ENCODE measurements at places on chromosomes 3 and 15.

- DNase-seq, result no peak
These were observed 93.1 kb downstream of the FRMD5 start for GRCh38 chr15:44101944-44102343.

DNA sequence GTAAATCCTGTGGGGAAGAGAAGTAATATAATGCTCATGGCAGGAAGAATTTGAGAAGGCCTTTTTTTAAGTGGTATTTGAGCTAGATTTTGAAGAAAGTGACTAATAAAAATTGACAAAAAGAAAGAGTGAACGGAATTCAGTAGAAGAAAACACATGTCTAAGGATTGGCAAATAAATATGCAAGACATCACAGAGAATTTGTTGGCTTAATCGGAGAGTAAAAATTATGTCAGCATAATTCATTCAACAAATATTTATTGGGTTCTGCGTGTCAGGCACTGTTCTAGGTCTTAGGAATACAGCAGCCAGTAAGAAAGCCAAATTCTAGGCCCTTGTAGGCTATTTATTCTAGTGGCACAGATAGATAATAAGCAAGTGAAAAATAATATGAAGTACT, 33.6 kb upstream of the LEKR1 start:
- DNase-seq, result no peak

DNA sequence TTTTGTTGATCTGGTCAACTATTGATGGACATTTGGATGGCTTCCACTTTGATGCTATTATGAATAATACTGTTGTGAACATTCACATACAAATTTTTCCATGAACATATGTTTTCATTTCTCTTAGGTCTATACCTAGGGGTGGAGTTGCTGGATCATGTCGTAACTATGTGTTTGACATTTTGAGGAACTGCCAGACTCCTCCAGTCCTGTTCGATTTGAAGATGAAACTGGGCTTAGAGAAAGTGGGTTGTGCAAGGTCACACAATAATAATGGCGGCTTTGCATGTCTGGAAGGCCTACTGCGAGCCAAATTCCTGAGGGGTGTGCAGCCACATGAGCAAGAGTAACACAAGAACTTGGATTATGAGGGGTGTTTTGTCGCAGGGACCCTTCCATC, 2.6 kb downstream of the TSEN2 start:
- DNase-seq, result no peak

GRCh38 chr3:139836698-139837464, 98.1 kb upstream of the CLSTN2 start:
- DNase-seq, result no peak

DNA sequence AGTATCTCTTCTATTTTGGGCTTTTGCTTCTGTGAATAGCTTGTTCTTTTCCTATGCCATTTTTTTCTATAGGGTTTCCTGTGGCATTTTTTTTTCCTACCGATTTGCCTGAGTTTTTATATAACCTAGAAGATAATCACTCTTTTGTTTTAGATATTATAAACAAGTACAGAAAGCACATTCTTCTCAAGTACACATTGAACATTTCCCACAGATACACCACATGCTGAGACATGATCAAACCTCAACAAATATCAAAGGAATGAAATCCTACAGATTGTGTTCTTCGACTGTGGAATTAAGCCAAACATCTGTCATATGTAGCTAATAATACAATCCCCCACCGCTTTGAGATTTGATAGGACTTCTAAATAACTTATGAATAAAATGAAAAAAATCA, 9.1 kb upstream of the FEM1B start:
- DNase-seq, result no peak

- DNase-seq, result no peak
These were observed 7.9 kb downstream of the HIGD1A start for GRCh38 chr3:42796332-42796885.

- no peak for DNase-seq
These were observed 3.5 kb downstream of the GORASP1 start for GRCh38 chr3:39103791-39104552.

- DNase-seq, result no peak
These were observed 8.9 kb downstream of the MKRN2OS start for GRCh38 chr3:12536423-12536822.

- DNase-seq, result no peak
These were observed 169.5 kb upstream of the COL8A1 start for GRCh38 chr3:99468918-99469317.

DNA sequence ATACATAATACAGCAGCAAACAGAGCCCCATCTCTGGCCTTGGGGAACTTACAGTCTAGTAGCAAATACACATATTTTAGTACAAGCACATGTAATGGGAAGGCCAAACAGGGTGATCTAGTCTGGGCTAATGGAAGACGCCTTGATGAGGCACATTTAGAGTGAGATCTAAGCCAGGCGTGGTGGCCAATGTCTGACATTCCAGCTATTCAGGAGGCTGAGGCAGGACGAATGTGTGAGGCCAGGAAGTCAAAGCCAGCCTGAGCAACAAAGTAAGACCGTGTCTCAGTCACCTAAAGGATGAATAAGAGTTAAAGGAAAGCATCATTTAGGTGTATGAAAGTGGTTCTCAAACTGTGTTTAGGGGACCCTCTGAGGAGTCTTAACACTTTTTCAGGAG, 291.9 kb downstream of the MAGI1 start:
- DNase-seq, result no peak

DNA sequence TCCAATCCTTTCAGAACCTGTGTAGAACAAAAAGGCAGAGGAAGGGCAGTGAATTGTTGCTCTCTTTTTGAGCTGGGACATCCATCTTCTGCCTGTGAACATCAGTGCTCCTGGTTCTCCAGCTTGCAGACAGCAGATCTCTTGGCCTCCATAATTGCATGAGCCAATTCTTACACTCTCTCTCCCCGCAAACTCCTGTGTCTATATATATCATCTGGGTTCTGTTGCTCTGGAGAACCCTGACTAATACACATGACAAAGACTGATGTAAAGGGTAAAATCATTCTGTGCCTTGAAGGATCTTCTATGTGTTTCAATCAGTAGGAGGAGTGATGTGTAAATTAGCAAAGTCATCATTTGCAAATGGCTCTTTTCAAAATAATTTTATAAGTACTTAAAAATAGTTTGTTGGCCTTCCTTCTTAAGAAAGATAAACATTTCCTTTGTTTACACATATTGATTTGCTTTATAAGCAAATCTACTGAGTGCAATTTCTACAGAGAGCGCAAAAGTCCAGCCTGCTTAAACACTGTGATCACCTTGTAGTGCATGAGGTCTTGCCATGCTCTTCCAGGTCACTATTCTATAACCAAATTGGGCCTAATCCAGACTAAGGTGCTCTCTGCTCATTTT, 154.9 kb upstream of the ANKRD28 start:
- DNase-seq, result no peak

- no peak for DNase-seq
These were observed 352.1 kb downstream of the CHST2 start for GRCh38 chr3:143471705-143472104.

DNA sequence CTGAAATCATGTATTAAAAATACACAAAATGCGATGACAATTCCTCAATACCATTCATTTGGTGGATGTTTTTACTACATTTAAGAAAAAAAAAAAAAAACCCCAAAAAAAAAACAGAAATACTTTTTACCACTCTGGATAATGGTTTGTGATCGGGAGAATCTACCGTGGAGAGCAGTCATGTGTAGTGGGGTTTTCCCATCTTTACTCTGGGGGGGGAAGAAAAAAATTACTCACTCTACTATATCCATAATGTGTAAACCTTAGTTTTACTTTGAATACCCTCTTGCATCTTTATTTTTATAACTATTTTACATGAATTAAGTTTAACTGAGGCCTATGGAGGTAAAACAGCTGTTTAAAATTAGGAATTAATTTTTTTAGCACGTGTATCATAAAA, 83.3 kb downstream of the ANKRD28 start:
- DNase-seq, result no peak

- DNase-seq, result no peak
These were observed 154.2 kb downstream of the MECOM start for GRCh38 chr3:169509359-169509758.

- no peak for DNase-seq
These were observed 25.9 kb downstream of the WNT7A start for GRCh38 chr3:13853978-13854296.

GRCh38 chr3:186757686-186758220, 25.6 kb upstream of the EIF4A2 start:
- DNase-seq, result no peak

- no peak for DNase-seq
These were observed 251.1 kb downstream of the TJP1 start for GRCh38 chr15:29570948-29571791.

DNA sequence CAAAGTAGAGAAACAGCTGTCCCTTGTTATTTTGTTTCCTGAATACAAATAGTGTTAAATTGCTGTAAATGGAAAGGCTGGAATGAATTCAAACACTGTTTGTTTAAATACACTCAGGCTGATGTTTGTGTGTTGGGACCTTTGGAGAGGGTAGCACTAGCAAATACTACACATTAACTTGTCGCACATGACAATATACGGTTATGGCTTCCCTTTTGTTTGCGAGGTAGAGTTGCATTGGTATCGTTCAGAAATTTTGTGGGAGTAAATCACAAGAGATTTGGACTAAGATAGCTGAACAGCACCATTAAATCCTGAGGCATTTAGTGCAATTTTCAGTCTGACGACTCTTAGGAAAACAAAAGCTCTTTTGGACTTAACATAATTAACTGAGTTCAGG, 213.0 kb upstream of the ROBO2 start:
- DNase-seq, result no peak

DNA sequence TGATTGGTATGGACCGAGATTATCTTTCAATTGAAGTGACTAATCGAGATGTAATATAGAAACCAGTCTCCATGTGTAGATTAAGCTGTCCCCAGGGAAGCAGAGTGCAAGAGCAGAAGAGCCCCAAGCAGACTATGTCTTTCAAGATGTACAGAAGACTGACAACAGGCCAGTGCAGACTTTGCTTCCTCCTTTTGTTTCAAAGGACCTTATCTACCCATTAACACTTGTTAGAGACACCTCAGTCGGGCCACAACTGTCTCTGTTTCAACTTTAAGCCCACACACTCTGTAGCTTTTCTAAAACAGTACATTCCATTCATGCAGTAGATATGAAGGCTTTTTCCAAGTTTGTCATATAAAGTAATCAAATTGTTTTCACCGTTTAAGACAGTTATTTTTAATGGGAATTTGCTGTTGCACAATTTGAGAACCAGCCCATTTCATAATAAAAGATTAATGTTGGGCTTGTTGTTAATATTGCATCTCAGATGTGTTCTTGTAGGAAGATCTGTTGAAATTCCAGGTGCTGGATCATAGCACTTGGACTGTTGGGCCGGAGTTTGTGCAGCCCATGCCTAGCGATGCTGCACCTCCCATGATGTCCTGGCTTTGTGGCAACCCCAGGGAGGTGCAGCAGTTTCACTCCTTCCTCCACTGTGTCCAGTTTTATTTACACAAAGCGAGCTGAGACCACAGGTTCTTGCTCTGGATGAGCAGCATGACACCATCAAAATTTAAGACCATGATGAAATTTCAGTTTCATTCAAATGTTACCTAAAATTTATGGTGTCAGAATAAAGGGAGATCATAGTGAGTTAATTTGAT, 12.4 kb downstream of the GORASP1 start:
- no peak for DNase-seq

GRCh38 chr15:57533448-57533799, 58.3 kb upstream of the MYZAP start:
- DNase-seq, result no peak

DNA sequence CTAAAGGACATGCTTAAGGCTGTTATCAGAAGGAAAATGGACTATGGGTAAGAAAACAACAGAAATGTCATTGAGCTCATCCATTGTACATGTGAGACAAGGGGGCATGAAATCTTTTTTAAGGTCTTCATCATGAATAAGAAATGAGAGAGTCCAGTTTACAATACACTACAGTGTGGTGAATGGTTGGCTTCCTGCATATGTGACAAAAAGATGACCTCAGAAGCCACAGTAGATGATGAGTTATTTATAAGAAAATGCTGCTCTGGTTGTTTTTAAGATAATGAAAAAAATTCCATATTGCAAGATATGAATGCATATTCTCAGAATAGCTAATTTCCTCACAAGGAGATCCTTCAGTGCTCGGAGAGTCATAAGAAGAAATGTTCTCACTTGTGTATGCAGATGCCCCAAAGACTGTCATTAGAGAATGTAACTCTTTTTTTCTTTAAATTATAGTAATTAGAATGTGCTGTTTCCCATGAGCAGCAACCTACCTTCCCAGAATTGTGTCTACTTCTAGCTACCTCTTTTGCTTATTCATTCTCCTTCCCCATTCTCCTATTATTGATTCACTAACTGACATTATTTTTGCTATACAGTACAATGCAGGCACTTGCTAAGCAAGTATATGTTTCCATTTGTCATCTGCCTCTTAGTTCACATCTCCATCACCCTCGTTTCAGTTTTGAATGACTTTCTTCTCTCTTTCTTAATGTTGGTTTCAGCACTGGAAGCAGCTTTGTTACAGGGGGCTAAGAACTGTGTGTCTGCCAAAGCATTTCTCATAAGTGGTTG, 152.0 kb upstream of the PEX5L start:
- no peak for DNase-seq

DNA sequence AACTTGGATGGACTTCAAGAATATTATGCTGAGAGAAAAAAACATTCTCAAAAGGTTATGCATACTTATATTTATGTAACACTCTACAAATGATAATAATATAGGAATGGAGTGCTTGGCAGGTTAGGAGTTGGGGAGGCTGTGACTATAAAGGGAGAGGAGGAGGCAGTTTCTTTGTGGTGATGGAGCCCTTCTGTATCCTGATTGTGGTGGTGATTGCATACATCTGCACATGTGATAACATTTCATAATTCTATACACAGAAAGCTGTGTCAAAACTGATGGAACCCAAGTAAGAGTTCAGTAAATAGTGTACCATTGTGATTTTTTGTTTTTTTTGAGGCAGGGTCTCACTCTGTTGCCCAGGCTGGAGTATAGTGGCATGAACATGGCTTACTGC, 31.7 kb upstream of the FAM3D start:
- no peak for DNase-seq

DNA sequence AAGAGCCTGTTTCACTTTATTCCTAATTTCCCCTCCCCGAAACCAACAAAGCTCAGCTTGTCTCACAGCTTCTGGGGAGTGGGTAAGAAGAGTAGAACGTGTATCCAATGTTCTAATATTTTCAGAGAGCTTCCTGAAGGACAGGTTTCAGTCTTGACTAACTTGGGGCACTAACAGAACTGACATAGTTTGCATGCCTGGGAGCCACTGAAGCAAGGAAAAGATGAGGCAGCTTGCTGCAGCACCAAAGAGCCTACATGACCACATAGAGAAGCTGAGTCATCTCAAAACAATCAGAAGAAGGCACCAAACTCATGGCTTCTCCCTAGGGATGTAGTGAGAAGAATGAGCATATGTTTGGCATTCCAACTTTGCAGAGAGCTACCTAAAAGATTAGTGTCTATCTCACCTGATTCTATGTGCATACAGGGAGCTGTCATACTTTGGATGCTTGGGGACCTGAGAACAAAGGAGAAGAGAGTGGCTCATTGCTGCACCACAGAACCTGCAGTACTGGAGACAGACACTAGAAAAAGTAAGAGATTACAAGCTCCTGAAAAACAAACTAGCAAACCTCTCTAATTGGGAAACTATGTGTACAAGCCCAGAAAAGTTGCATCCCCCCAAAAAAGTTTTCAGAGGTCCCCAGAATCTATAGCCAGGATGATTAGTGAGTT, 86.9 kb downstream of the DCLK3 start:
- no peak for DNase-seq

- no peak for DNase-seq
These were observed 30.9 kb downstream of the NRG4 start for GRCh38 chr15:75981149-75981815.
